ENCODE measurements at places on chromosomes 11 and 22.
A peak's percentile ranks its signal among the peaks of the same experiment; 100 is the strongest.

DNA sequence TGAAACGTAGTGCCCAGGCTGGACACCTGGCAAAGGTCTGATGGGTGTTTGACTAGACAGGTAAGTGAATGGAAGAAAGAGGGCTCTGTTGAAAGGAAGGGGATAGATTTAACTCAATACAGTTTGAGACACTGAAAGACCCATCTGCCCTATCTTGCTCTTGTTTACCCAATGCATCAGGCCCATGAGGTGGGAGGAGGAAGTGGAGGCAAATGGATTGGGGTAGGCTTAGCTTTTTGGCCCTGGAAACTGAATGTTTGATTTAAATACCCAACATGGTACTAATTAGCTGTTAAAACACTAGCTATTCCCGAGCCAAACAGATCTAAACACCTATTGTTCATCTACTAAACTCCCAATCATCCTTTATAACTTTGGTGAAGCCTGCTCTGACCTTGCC is 3.5 kb upstream of the UVRAG start:
- DNase-seq, result no peak

GRCh38 chr11:10926801-10927211 is 69.0 kb upstream of the ZBED5 start:
- no peak for DNase-seq

DNA sequence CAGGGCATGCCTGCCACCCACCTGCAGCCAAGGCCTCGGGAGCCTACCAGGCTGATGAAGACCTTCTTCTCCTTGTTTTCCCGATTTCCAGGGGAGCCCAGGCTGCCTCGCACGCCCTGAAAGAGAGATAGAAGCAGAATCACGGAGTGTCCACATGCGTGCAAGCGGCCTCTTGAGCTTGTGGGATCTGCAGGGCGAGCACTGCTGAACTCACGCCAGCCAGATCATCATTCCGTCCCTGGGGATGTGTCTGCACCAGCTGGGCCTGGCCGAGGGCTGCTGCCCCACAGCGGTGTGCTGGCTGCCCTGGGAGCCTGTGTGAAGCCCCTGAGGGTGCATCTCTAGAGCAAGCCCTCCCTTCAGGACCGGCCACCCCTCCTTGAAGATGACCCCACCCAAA is 17.9 kb downstream of the USH1C start:
- DNase-seq, result no peak

GRCh38 chr11:101723371-101723770 is 139.6 kb upstream of the TRPC6 start:
- no peak for DNase-seq

DNA sequence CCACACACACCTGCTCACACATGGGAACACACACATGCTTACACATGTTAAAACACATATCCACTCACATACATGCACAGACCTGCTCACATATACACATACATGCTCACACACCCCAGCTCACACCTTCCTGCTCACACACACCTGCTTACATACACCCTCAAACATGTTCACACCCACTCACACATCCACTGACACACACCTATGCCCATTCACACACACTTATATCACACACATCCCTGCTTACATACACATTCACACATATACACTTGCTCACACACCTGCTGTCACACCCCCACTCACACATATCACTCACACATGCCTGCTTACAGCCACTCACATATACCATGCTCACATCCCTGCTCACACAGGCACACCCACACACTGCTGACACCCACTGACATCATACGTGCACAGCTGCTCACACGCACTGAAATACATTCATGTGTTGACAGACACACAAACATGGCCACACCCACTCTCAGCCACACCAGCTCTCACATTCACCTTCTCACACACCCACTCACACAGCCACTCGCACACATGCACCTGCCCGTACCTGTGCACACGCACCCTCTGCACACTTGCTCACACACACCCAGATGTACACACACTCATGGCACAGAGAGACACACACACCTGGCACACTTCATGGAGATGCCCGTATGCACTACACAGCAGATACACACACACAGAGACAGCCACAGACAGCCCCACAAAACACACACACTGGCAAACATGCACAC is 5.7 kb upstream of the MYBPC3 start:
- DNase-seq, result no peak

DNA sequence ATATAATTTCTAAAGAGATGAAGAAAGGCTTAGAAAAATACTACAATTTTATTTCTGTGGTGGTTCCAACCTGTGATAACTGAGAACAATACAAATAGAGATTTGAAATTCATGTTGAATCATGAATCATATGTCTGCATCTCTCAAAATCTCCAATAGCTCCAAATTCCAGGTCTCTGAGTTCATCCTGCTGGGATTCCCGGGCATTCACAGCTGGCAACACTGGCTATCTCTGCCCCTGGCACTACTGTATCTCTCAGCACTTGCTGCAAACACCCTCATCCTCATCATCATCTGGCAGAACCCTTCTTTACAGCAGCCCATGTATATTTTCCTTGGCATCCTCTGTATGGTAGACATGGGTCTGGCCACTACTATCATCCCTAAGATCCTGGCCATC is at the start of gene OR56B1:
TSS of gene OR56B1 (plus strand) at position 53 of the 400 bp plus-strand sequence. CDS start at position 122, 69 bp downstream.
- peak; percentile 32 for DNase-seq

Data from H54 (cell line).